Suppressor macrophage treated with lipopolysaccharide for 1 hour (primary cell): ENCODE measurements at places on chromosomes 7 and 10.

GRCh38 chr10:3169271-3169670, 3.3 kb downstream of the PITRM1 start:
- DNase-seq: no peak

- DNase-seq: peak; percentile 64
Measured at GRCh38 chr10:132560241-132560731, 22.7 kb downstream of the INPP5A start.

DNA sequence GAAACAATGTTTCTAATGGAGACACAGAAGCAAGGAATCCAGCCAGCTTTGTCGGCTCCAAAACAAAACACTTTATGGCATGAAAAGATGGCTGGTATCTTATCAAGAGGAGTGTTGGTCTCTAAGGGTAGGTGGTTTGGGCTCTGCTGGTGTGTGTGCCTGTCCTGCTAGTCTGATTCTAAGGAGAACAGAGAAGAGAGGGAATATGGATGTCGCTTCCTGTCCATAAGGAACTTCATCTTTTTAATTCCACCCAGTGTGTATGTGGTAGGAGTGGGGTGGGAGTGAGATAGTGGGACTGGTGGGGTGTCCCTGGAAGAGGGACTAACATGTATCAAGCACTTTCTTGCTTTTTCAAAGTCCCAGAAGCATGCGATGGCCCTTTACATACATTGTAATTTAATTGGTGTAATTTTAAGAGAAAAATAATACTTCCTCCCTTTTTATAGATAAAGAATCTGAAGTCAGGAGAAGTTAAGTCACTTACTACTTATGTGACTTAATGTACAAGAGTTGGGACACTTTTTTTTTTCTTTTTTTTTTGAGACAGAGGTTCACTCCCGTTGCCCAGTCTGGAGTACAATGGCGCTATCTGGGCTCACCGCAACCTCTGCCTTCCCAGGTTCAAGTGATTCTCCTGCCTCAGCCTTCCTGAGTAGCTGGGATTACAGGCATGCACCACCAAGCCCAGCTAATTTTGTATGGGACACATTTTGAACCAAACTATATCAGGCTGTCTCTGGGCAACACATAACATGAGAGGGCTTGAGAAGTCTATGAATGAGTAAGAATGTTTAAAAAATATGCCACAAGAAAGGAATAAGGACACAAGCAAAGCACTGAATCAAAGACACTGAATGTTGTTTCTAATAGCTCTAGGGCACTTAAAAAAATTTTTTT, 18.8 kb downstream of the NT5C3A start:
- no peak for DNase-seq

- DNase-seq: no peak
Measured at GRCh38 chr7:31006857-31007256, 43.1 kb downstream of the GHRHR start.

- DNase-seq: no peak
Measured at GRCh38 chr7:70733090-70733489, 398.9 kb upstream of the GALNT17 start.

- no peak for DNase-seq
Measured at GRCh38 chr10:43215758-43216455, 51.0 kb downstream of the RASGEF1A start.

DNA sequence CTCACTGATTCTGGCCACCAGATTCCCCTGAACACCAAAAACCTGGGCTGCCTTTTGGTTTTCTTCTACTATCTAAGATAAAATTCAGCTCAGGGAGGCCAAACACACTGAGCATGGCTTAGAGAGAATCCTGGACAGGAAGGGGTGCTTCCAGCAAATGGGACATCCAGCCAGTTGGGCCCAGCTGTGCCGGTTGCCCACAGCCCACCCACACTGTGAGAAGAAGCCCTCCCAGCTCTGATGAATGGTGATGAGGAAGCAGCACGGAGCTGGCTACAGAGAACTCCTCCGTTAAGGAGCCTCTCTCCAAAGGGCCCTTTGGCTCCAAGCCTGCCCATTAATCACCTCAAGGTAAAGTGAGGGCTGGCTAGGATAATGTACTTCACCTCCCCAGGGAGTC, 15.9 kb downstream of the LRRC18 start:
- no peak for DNase-seq

DNA sequence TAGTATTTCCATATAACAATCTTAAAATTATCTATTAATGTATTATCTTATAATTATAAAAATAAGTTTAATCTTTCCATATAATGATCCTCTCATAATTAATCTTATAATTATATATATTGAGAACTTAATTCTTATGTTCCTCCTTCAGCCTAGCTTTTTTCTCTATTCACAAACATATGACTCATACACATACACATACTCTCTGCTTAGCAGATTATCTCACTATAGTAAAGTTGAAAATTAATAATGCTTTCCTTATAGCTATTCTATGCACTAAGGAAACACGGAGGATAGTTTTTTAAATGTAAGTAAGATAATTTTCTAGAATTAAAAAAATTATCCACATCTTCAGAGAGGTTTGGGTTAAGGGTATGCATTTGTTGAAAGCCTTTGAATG, 47.7 kb upstream of the ITGB8 start:
- DNase-seq: peak; percentile 57

- no peak for DNase-seq
Measured at GRCh38 chr10:132957131-132957530, 14.8 kb upstream of the CFAP46 start.
